Fibroblast of lung (primary cell): ENCODE measurements at places on chromosomes 13 and 19.

GRCh38 chr13:38008636-38009035 lies 139.1 kb upstream of the TRPC4 start:
- DNase-seq: no peak

DNA sequence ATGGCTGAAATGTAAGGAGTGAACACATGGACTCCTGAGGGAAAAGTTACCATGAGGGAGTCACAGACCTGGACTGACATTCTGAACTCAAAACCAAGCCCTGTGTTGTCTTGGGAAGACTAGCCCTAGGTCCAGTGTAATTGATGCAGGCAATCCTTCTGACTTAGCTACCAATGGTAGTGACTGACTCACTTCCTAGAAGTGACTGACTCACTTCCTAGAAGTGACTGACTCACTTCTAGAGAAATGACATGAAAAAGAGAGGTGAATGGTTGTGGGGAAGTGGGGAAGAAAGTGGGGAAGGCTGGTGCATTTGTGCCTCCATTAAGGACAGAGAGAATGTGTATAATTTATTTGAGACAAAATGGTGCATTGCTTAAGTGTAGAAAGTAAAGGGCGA lies 49.9 kb downstream of the EDNRB start:
- peak; percentile 14 for DNase-seq

- no peak for DNase-seq
Observed at GRCh38 chr19:30743702-30744101, 371.5 kb downstream of the ZNF536 start.

DNA sequence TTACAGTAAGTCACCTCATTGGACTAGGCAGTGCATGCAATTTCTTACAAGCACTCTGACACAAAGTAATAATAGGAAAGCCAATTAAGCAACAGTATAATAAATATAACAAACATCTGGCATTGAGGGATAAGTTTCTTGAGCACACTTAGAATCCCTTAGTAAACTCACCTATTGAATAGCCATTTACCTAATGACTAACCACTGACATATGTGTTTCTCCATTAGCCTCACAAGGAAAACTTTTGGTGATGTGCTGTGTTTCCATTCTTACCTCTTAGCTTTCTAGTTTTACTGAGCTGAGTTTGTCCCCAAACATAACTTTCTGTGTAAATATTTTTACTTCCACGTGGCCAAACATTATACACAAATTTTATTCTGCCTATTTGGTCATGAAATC lies 47.4 kb upstream of the PCDH9 start:
- no peak for DNase-seq

DNA sequence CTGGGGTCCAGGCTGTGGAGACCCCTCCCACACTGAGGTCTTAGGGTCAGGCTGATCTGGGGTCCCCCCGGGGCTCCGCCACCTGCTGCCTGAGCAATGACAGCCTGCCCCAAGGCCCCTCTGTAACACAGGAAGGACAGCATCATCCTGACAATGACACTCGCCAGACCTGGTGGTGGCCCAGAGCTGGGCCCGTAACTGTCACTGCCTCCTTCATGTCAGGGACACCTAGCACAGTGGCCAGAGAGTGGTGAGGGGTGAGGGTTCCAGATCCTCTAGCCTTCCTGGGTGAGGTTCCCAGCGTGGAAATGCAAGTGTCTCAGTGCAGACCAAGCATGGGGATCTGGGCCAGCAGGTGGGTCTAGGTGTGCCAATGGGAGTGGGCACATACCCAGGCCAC lies 27.8 kb downstream of the OPA3 start:
- DNase-seq: no peak

DNA sequence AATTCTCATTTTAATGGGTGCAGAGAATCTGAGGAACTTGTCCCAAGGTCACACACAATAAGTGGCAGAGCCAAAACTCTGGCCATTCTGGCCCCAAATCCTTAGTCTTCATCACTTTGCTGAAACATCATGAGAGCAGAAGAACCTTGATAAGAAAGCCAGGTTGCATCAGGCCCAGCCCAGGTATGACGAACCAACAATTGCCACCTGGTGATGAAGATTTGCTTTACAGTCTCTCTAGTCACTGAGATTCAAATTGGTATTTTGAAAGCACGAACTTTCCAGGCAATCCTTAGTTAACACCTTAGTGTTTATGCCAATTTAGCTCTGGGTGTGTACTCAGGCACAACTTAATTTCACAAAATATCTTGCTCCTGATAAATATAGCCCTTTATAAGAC lies 502.7 kb upstream of the HTR2A start:
- no peak for DNase-seq

DNA sequence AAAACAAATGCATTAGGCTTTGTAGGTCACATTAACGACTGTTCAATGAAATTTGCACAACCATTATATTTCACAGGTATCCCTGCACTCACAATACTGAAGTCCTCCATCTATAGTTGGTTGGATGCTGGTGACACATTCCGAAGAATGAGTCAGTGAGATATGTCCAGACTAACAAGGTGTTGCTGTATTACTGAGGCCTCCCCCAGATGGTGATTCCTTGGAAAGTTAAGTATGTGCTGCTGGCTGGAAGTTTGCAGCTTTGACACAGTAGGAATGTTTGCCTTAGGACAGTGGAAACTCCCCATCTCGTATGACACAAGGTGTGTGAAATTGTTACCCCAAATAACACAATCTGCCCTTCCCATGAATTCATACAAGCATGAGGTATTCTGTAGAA lies 46.6 kb downstream of the FGF14 start:
- DNase-seq: no peak

DNA sequence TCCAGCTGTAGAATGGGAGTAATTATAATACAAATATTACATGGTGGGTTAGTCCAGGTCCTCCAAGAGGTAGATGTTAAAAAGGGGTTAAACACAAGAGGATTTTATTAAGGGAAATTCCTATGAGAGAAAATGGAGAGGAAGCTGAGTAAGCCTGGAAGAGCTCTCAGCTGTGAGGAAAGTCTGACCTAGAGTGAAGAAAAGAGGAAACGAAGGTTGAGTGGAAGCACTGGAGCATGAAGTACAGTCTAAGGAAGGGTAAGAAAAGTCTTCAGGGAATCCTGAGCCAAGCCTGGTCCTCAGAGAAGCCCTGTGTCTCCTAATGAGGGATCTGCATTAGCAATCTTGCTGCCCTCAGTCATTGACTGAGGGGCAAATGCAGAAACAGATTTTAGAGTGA lies 506.2 kb downstream of the GPC5 start:
- DNase-seq: no peak

DNA sequence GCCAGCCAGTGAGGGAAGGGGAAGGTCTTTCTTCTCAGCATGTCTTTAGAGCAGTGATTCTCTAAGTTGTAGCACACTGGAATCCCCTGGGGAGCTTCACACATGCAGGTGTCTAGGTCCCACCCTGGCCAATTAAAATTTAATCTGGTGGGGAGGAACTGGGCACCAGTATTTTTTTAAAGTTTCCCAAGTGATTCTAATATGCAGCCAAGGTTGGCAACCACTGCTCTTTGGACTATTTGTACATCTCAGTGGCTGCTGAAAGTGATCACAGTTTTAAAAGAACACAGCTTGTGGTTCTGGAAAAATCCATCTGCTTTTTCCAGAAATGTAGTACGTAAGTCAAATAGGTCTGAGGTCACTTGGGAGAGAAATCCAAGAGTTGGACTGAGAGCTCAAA lies 10.7 kb upstream of the KATNAL1 start:
- DNase-seq: no peak

- DNase-seq: no peak
Observed at GRCh38 chr19:8231073-8231604, 22.0 kb downstream of the CERS4 start.

DNA sequence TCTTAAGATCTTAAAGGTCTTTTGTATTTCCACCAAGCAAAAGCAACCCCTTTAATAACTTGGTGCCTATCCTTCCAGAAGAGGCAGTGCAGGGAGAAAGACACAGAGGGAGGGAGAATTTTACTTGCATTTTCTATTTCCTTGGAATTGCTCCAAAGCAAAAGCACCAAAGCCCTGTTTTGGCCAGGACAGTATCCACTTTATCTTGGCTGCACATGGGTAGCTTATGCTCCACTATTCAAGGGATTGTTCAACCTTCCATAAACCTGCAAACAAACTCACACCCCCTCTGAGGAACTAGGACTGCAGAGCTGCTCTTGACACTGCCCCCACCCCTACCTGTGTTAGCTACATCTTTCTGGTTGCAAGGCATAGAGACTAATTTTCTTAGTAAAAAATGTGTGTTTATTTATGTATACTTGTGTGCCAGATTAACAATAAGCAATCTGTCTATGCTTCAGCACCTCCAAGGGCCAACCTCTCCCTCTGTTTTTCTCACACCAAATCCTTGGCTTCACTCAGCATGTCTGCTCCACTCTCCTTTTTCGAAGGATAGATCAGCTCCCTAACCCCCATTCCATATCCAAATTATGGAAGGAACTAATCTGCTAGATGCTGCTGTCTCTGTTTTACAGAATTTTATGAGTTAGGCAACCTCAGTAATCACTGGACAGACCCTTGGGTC lies 68.1 kb upstream of the KLF12 start:
- peak; percentile 9 for DNase-seq

DNA sequence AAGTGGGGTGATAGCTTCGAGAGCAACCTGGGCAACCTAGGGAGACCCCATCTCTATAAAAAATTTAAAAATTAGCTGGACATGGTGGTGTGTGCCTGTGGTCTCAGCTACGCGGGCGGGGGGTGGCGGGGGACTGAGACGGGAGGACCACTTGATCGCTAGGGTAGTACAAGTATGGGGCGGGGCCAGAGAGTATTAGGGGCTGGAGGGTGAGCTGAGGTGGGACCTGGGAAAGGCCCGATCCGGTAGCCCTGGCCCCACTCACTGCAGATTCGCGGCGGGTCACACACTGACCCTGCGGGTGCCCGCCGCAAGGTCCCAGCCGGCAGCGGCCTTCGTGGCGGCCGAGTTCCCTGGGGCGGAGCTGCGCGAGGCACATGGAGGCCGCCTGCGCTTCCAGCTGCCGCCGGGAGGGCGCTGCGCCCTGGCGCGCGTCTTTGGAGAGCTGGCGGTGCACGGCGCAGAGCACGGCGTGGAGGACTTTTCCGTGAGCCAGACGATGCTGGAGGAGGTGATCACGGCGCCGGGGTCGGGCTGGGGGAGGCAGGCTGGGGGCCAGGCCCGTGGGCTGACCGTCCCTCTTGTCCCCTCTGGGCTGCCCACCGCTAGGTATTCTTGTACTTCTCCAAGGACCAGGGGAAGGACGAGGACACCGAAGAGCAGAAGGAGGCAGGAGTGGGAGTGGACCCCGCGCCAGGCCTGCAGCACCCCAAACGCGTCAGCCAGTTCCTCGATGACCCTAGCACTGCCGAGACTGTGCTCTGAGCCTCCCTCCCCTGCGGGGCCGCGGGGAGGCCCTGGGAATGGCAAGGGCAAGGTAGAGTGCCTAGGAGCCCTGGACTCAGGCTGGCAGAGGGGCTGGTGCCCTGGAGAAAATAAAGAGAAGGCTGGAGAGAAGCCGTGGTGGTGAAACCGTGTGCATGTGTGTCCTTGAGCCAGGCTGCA lies 2.0 kb upstream of the ARHGAP45 start:
- peak; percentile 69 for DNase-seq

DNA sequence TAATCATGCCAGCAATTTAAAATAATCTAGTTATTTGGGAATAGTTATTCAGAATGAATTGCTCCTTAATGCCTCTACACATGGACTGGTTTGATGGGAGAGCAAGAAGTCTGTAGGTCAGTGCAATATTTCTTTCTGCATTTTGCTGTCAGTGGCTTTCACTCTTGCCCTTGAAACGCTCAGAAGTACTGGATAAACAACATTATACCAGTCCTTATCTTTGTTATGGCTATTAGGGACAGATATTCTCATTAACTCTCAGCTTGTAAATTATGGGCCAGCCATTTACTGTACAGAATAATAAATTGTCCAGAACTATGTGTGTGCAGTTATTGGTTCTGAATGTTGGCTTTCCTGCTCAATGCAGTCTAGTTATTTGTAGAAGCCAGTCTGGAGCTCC lies 224.4 kb downstream of the OXGR1 start:
- no peak for DNase-seq

- peak; percentile 71 for DNase-seq
Observed at GRCh38 chr13:37618554-37618953, 20.0 kb upstream of the POSTN start.

DNA sequence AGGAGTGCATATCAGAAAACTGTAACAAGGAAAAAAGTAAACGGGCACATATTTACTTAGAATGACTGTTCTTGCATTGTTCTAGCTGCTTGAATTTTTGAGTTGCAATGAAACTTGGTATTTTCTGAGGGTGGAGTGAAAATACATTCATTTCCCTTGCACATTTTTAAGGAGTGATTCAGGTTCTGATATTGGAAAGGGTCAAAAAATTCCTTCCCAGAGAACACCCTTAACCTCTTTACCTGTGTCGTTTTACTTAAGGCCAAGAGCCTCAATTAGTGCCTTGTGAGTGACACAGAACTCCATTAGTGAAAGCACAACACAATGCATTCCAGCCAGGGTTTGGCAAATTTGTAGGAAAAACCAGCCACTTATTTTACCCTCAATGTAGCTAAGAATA lies 2.3 kb downstream of the ITGBL1 start:
- peak; percentile 85 for DNase-seq

DNA sequence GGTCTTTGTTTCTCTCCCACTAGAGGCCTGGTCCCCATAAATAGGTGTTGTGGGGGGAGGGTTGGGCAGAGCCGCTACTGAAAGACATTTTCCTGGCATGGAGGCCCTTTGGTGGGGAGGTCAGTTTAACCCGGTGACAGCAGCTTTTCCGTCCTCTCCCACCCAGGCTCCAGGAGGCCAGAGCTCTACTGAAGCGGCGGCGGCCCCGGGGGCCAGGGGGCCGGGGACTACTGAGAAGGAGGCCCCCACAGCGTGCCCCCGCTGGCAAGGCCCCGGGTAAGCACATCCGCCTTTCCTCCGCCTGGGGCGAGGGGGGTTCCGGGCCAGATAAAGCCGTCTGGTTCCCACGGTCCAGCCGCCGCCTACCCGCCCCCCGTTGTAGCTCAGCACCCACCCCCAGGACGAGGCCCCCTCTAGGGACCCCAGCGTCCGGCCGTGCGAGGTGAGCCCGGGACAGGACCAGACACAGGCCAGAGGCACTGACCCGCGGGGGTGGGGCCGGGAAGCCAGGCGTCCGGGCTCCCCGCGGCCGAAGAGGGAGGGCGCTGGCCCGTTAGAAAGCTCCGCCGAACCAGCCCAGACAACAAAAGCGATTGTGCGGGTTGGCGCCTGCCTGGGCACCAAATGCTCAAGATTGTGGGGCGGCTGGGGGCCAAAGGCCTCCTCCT lies 1.1 kb upstream of the LTBP4 start:
- DNase-seq: no peak

GRCh38 chr13:51270623-51271415 lies 48.6 kb downstream of the FAM124A start:
- no peak for DNase-seq

- no peak for DNase-seq
Observed at GRCh38 chr13:110989331-110989730, 74.5 kb upstream of the ANKRD10 start.

- peak; percentile 59 for DNase-seq
Observed at GRCh38 chr13:111031531-111031961, 83.6 kb upstream of the ARHGEF7 start.

GRCh38 chr13:60139272-60139671 lies 24.5 kb downstream of the DIAPH3 start:
- no peak for DNase-seq

- no peak for DNase-seq
Observed at GRCh38 chr19:46678110-46678732, 17.2 kb upstream of the DACT3 start.
